T-helper 2 cell (primary cell): ENCODE measurements at places on chromosomes 7 and 10.

DNA sequence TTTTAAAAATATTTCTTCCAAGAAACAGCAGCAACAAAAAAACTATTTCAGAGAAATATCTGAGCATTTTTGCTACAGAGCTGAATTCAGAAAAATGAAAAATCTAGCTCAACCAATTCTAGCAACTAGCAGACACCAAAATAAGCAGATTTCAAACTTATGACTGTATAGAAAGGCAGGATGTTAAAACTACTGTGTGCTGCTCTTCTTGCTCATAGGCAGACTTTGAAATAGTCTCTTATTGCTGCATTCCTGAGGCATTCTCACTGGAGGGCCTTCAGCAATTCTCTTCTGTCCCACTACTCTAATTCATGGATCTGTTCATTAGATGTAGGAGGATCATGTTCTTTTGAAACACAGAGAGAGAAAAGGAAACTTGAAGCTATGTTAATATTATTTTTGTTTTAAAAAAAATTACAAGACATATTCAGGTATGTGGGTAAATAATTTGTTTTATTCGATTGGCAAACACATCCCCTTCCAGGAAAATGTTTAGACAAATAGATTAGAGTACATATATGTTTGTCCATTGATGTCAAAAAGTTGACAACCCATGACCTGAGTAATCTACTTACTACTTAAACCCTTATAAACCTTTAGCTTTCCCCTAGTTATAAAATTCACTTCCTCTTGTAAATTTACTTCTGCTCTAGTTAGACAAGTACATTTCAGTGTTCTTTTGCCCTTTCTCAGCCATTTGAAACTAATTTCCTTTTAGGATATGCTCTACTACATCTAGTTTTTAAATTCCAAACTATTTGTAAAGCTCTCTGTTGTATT is 428.2 kb upstream of the POT1 start:
- DNase-seq: no peak

DNA sequence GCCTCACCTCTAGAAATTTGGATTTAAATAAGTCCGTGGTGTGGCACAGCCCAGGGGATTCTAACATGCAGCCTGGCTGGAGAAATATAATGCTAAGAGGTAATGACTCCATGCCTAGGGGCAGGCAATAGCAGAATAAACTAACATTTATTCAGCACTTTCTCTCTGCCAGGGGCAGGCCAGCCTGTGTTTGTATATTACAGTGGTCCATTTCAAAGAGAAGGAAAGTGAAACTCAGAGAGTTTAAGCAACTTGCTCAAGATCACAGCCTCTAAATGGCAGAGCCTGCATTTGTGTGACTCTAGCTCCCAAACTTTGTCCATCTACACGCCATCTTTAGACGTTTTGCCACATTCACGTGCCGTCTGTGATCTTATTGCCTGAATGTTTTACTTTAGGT is 6.7 kb upstream of the LRRC18 start:
- no peak for DNase-seq

DNA sequence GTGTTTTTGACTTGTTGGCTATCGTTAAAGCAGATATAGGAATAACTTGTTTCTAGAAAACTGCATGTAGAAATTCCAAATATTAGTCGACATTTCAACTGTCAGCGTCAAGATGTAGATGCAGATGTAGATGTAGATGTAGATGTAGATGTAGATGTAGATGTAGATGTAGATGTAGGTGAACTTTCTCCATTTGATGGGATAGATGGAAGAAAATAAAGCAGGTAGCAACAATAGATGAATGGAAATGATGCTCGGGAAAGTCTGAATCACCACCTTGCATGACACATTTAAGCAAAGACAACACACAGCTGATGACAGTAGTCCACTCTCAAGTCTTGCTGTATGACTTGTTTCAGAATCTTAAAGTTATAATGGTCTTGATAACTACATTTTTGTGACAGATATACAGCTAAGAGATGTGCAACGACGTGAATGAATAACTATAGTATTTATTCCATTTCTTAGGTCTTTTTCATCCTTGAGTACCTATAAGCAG is 53.5 kb downstream of the SND1 start:
- no peak for DNase-seq

DNA sequence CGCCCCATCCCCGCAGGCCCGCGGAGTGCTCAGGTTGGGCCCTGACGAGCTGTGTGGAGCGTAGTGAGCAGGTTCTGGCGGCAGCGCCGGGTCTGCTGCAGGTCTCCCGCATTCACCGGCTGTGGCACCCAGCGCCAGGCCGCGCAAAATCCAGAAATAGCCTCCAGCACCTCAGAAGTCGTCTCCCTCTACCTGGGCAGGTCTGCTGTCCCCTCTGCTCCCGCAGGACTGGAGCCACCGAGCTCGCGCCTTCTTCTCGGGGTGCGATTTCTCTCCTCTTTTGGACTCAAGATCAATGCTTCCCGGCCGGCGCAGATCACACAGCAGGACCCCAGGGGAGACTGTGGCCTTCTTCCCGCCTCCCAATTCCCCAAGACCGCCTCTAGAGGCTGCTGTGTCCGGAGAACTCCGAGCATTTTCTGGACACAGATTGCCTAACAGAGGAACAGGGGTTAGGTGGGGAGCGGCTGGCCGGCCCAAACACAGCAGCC is 8.4 kb downstream of the TLX1 start:
- DNase-seq: no peak

DNA sequence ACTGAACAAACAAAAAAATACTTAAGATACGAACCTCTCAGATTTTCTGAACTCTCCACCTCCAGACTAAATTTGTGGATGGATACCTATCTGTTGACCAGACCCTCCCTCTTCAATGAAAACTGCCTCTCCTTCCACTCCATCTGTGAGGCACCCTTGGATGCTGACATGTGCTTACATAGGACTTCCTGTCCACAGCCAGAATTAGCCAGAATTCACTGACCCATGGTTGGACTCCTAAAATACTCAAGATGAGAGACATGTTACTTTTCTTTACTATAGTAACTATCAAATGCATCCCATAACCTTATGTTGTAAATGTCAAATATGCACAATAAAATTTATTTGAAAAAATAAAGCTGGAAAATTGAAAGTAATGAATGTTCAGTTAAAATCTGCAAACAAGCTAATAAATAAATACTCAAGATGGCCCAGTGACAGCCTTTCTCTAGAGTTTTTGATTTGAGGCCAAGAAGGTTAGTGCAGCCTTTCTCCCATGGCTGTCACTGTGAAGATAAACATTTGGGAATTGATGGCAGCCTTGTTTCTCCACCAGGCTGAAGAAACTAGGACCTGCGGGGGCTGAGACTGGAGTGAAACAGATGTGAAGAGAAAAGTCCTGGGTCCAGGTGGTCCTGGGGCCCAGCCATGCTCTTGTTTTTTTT is 287.0 kb downstream of the ZEB1 start:
- DNase-seq: no peak

GRCh38 chr7:112174192-112174591 is 32.0 kb downstream of the DOCK4 start:
- no peak for DNase-seq

GRCh38 chr10:122390271-122390670 is 15.8 kb downstream of the PLEKHA1 start:
- no peak for DNase-seq

DNA sequence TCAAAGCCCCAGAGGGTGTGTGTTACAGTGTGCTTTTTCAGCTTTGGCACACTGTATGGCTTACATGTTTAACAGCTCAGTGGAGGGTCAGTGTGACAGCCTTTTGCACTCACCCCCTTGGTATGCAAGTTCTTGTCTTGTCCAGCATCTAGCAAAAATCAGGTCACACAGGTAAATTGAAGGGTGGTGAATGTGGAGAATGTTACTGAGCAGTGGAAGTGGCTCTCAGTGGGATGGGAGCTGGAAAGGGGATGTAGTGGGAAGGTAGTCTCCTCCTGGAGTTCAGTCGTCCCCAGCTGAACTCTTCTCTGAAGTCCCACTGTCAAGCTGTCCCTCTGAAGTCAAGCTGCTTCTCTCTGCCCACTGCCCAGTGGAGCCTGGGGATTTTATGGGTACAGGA is 21.0 kb upstream of the C10orf90 start:
- no peak for DNase-seq

DNA sequence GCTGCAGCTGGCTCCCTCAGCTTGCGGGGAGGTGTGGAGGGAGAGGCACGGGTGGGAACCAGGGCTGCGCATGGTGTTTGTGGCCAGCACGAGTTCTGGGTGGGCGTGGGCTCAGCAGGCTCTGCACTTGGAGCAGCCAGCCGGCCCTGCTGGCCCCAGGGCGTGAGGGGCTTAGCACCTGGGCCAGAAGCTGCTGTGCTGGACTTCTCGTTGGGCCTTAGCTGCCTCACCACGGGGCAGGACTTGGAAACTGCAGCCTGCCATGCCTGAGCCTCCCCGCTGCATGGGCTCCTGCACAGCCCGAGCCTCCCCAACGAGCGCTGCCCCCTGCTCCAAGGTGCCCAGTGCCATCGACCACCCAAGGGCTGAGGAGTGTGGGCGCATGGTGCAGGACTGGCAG is 120.1 kb downstream of the ZNF248 start:
- DNase-seq: no peak

- DNase-seq: peak; percentile 96
Measured at GRCh38 chr7:66628361-66629221, at the start of gene KCTD7. KCTD7 (plus strand) TSS chr7:66628881; CDS start chr7:66629065, 184 bp downstream.

GRCh38 chr10:91987397-91988037 is 63.9 kb downstream of the BTAF1 start:
- DNase-seq: no peak

DNA sequence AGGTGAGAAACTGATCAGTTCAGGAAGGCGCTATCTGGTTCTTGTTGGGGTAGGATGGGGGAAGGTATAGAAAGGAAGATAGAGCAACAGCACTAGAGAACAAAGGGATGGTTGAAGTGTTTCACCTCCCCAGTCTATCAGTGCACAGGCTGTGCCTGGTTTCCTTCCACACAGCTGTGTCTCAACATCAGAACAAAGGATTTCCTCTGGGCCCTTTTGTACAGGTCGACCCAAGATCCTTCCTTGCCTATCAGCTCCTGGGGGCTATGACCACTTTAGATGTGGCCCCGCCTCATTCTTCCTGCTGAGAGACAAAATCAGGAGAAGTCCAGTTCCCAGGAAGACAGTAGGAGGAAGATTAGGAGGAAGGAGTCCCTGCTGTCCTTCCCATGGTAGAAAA is 65.6 kb downstream of the NAMPT start:
- no peak for DNase-seq

- no peak for DNase-seq
Measured at GRCh38 chr7:122584676-122585251, 114.2 kb downstream of the RNF133 start.

DNA sequence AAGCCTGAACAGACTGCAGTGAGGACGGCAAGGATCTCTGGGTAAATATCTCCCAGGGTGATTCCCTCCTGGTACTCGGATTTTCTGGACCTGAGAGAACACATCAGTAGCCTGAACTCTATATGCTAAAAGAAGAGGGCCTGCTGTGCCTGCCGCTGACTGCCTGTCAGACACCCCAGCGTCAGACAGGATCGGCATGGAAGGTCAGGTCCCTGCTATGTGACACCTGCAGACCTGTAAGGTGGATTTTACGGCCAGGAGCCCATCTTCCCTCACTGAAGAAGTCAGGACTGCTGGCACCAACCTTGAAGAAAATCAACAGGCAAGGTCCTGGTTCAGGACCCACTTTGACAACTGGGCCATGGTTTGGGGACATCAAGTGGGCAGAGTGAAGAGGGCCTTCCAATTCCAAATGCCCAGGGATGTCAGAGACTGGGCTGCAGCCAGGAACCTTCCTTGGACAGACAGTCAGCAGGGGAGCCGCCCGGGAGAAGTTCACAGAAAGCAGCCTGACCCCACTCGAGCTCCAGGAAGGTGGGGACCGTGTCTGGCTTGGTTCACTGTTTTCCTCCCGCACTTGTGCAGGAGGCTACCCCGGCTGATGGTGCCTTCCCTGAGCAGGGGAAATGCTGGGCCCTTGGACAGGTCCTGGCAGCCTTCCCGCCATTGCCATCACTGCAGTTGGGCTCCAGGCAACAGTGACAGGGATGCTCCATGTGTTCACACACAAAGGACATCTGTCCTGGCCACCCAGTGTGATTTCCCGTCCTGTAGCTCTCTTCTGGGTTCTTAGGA is 91.8 kb upstream of the LANCL2 start:
- DNase-seq: no peak

- DNase-seq: no peak
Measured at GRCh38 chr10:114868870-114869519, 47.4 kb downstream of the FHIP2A start.

- DNase-seq: no peak
Measured at GRCh38 chr7:157522954-157523353, 186.2 kb downstream of the DNAJB6 start.

GRCh38 chr7:84236398-84236797 is 41.8 kb upstream of the SEMA3A start:
- no peak for DNase-seq

DNA sequence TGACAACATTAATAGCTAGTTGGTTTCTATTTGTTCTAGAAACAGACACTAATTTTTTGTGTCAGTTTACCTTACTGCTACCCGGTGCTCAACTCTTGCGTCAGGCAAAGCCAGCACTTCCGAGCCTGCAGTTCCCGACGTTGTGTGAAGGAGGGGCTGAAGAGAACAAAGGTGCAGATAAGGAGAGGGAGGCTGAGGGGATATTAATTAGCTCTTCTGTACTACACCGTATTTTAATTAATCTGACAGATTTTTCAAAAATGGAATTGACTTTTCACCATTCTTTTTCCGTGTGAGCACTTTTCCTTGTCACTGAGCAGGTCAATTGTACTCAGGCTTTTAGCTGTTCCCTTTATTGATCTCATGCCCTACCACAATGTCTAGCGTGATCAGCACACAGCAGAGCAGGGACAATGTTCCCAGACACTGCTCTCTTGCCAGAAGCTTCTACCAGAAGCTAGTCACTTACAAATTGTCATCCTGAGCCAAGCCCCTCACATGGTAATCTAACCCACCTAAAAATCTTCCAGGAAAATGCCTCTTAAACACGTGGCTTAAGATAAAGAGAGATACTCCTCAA is 650.5 kb upstream of the MKI67 start:
- DNase-seq: no peak

DNA sequence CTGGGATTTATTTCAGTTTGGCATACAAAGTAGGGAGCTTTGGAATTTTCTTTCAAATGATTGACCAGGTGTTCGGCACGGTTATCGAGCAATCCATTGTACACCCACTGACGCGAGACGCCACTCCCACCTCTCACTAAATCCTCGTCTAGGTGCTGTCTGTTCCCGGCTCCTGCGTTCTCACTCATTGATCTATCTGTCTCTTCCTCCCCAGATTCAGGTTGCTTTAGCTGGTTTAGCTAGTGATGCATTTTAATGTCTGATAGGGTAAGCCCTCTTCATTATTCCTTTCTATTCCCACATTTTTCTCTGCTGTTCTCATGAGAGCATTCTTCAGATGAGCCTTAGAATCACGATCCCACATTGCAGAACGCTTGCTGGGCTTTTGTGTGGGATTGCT is 91.7 kb downstream of the ELFN1 start:
- DNase-seq: no peak

DNA sequence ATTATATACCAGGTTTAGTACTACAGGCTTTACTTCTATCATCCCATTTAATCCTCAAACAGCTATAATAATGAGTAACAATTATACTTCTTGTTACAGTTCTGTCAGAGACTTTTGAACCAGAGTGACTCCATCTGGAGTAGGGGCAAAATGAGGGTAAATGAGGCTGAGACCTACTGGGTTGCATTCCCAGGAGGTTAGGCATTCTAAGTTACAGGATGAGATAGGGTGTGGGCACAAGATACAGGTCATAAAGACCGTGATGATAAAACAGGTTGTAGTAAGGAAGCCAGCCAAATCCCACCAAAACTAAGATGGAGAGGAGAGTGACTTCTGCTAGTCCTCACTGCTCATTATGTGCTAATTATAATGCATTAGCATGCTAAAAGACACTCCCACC is 3.9 kb downstream of the YME1L1 start:
- DNase-seq: no peak

- DNase-seq: no peak
Measured at GRCh38 chr10:121088524-121088923, 237.4 kb downstream of the WDR11 start.

- DNase-seq: no peak
Measured at GRCh38 chr7:117937049-117937752, 64.0 kb upstream of the CTTNBP2 start.
